ENCODE measurements at places on chromosomes 13 and 19.
A peak's percentile ranks its signal among the peaks of the same experiment; 100 is the strongest.

DNA sequence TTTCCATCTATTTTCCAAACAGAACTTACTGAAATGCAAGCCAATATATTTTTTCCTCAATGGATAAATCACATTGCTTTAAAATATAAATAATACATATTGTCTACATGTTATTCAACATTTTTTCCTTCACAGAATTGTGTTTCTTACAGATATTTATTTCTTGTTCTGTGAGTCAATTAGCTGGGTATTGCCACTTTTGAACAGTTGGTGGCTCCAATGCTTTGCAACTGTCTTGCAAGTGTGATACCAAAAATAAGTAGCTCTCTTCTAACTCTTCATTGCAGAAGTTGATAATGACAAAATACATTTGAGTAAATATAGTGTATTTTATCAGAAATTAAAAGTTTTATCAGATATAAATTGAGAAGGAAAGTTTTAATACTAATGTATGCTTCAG is 17.1 kb upstream of the GPC5 start:
- DNase-seq, result peak; percentile 50

DNA sequence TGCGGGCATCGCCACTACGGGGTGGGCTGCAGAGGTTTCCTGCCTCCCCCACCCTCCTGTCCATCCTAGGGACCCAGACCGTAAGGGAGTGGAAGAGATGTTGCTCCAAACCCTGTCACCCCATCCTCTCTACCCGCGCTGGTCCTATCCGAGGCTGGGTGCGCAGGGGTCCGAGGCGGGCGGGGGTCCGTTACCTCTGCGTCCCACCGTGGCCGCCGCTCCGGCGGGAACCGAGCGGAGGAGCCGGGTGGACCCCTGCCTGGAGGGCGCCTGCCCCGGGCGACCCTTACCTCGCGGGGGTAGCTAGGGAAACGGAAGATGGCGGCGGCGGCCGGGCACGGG is at the start of gene DGKH:
DGKH (plus strand) TSS at position 307 of the 342 bp plus-strand sequence. CDS start 126 bp downstream, outside the sequence.
- DNase-seq, result no peak

DNA sequence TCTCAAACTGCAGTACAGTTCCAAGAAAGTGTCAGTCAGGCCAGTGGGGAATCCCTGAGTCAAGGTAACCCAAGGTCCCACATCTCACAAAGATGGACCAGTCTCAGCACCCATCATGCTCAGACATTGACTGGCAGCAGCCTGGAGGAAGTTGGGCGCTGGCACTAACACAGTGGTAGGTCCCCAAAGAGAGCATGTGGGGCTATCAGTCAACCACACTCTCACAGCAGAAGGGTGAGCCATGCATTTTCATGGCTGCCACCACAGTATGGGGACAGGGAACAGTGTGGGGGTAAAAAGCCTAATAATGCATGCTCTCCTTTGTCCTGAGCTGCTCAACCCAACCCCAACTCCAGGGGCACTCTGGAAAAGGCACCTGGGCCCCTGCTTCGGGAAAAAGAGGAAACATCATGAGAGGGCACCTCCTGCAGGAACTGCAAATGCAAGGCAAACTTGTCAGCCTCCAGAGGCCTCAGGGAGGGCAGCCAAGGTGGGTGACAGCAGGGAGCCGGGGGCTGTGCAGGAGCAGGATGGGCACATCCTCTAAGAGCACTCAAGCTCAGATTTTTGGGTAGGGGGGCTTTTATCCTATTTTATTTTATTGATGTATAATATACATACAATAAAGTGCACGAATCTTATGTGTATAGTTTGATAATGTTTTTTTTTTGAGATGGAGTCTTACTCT is 9.5 kb upstream of the PLEKHF1 start:
- DNase-seq, result no peak

- no peak for DNase-seq
These were observed 42.3 kb downstream of the ZNF611 start for GRCh38 chr19:52692431-52693008.

GRCh38 chr19:35261356-35262100 is 7.2 kb upstream of the USF2 start:
- no peak for DNase-seq

DNA sequence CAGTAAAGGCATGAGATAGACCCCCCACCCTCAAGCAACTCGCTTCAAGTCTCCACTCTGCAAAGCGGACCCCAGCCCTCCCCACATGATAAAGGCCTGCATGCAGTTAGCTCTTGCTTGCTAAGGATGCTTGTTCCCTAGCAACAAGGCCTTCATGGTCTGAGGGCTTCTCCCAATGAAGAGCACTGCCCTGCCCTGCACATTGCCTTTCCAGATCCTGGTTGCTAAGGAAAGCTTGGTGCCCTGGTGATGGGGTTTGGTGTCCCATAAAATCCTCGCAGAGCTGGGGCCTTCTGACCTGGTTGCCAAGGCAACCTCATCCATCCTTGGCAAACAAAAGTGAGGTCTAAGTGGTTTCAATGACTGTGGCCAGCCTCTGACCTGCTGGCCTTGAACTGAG is 6.0 kb downstream of the DBP start:
- DNase-seq, result no peak

Measured in astrocyte of the spinal cord (primary cell).